ENCODE measurements at places on chromosomes 16 and 17. TPM values are rescaled to one million over a fixed set of nuclear protein-coding genes. Genes with fewer than 3 reads are reported as not detected.

The TPSD1 gene
- not detected for polyA plus RNA-seq

The ODAD4 gene
- polyA plus RNA-seq = 0.87 TPM

The DBNDD1 gene
- polyA plus RNA-seq = 2.4 TPM

The CCL1 gene
- not detected for polyA plus RNA-seq

The CFAP119 gene
- polyA plus RNA-seq = 9.2 TPM

The LGALS9 gene
- 1.7 TPM for polyA plus RNA-seq

The GCGR gene
- not detected for polyA plus RNA-seq

The TP53TG3C gene
- polyA plus RNA-seq = not detected

The CACNG5 gene
- polyA plus RNA-seq = not detected

All from foreskin keratinocyte (primary cell).